Caudate nucleus (tissue), 63 donors: ENCODE measurements at places on chromosomes 12 and 14.
A peak's percentile ranks its signal among the peaks of the same experiment; 100 is the strongest.

- no peak for DNase-seq
These were observed 9.4 kb downstream of the CARMIL3 start for GRCh38 chr14:24060984-24061913.

- DNase-seq = no peak
These were observed 699 bp upstream of the HOXC11 start for GRCh38 chr12:53972152-53972702.

DNA sequence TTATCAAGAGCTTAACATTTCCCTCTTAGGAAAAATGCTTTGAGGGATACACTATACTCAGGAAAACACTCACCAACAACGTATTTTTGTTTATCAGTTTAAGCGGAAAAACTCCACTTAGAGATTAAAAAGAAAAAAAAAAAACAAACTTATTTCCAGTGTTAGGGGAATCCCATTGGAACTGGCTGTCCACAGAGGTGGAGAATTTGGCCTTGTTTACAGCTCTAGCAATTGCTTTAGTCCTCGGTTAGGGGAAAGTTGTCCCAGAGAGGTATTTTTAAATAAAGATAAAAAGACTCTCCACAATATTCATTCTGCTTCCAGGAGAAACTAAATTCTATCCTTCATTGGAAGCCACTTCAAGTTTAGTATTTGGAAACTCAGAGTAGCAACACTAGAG is 21.6 kb upstream of the BMP4 start:
- no peak for DNase-seq

- DNase-seq = no peak
These were observed 147.9 kb downstream of the PPM1H start for GRCh38 chr12:62787023-62787422.

GRCh38 chr12:18468246-18469075 is 207.1 kb downstream of the PIK3C2G start:
- DNase-seq = no peak

DNA sequence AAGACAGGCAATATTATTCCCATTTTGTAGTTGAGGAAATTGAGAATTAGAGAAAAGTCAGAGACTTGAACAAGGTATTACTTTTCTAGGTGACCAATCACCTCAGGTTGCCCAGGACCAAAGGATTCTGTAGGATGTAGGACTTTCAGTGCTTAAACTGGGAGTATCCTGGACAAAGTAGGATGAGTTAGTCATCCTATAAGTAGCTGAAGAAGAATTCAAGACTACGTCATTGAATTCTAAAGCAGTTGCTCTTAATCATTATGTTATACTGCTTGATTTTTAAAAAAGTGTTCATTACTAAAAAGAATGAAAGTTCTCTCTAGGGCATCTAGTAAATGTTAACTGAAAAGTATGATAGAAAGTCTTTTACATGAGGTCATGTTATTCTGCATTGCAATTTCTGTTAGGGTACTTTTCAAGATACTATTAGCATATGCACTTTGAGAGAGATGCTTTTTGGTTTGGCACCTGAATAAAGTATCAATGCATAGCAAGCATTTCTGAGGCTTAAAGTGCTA is 101.7 kb downstream of the RTN1 start:
- no peak for DNase-seq

DNA sequence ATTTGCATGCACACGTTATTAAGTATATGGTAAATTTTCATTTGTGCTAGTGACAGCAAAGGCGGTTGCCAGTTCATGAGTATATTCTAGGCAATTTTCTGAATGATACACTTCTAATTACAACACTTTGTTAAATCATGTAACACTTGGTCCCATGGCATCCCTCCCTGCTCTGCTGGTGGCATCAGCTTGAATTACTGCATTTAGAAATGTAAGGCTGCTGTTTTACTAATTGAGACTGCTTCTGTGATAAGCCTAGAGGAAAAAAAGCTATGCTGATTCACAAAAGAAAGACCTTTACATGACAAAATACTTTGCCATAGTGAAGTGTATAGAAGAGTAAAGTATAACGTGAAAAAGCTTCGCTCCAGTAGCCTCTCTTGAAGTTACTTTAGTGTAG is 636.1 kb downstream of the KCNH5 start:
- DNase-seq = no peak

- no peak for DNase-seq
These were observed 1.1 kb upstream of the SDSL start for GRCh38 chr12:113420996-113421595.

DNA sequence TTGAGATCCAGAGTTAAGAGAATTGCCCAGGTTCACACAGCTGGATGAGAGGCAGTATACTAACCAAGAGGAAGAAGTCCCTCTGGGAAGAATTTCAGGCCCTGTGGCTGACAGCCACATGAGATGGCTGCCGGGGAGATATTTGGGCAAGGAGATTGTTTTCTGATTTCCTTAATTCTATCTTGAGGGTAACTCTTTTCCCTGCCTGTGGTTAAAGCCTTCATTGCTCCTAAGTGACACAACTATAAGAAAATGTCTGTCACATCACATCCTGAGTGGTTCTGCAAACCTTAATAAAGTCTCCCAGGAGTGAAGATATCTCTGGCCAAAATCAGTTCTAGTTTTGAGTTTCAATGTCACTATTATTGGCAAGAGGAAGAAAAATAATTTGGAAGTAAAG is 9.6 kb downstream of the ARHGDIB start:
- no peak for DNase-seq

DNA sequence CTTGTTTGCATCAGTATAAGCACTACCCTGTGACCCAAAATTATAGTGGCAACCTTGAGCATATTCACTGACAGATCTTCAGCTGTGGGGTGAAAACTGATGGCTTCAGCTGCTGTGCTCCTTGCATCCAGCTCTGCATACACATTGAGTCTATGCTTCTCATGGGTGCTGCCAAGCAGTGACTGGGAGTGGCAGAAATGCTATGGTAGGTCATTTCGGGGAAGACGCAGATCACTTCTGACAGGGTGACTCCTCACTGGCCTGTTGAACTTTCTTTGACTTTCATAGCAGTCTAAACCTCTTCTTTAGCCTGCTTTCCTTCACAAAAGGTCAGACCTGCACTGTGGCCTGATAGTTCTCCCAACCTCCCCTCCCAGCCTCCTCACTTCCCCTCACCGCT is 5.6 kb upstream of the ALDH1L2 start:
- no peak for DNase-seq

DNA sequence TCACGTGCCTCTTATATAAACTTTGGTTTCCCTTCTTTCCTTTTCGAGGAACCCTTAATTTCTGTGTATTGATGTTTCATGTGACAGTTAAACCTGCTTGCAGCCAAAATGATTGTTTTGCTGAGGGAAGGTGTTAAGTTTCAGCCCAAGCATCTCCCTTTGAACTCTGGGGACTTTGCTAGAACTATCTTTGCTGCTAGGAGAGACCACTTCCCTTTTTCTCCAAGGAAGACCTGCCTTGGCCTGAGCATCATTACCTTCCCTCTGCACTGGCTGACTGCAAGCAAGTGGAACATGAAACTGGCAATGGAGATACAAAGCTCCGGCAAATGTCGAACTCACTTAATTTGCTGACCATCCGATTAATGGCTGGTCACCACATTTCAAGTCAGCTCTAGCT is 192.8 kb downstream of the GRIN2B start:
- no peak for DNase-seq

DNA sequence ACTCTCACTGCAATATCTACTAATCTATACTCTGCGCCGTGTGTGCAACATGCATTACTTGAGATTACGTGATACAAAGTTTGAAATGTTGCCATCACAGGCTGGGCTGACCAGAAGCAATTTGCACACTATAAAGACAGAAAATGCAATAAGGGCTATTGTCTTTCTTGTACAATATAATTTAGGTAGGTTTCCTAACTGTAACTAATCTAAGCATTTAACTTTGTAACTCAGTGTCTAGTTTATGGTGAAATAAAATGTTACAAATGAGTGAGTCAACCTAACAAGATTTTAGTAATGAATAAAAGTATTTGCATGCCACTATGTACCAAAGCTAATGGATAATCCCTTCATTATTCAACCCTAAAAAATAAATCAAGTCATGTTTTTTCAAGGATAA is 57.8 kb downstream of the LRP6 start:
- DNase-seq = no peak

DNA sequence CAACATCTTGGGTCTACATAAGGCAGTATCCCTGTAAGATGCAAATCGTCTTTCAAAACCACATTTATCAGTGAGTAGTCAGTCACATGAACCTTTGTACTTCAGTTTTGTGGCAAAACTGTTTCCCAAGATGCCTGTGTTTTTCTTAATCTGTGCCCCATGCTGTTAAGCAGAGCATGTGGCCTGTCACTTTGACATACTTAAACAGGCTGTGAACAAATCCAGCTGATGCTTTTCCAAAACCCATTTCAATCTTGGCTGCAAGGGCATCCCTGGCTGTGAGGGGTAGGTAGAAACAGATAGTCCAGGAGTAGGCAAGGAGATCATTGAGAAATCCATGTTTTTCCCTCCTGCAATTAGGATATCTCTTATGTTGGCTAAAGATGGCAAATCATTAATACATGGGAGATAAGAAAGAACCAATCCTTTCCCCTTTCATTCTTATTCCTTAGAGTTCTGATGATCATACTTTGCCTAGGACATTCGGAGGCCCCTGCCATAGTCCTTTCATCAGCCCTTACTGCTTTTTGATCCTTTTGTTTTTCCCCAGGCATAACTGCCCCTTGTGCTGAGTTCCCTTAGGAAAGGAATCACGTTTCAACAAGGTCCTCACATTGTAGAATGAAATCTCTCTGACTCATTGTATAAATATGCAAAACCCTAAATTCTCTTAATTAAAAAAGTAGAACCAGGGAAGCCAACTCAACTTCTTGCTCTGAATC is 121.1 kb upstream of the EEA1 start:
- DNase-seq = no peak

DNA sequence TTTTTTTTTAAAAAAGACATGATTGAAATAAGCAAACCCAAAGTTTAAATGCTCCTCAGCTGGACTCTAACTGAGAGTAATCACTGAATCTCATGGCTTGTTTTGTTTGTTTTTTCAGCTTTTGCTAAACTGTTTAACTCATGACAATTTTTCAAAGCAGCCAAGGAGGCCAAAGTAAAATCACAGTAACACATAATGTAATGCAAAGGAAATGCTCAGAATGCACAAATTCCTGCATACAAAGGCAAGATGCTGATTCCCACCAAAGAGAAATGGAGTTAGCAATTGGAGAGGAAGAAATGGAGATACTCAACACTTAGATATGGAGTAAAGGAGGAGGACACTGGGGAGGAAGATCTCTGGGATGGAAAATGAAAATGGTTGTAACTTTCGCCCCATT is 126.2 kb upstream of the SOX5 start:
- DNase-seq = no peak

DNA sequence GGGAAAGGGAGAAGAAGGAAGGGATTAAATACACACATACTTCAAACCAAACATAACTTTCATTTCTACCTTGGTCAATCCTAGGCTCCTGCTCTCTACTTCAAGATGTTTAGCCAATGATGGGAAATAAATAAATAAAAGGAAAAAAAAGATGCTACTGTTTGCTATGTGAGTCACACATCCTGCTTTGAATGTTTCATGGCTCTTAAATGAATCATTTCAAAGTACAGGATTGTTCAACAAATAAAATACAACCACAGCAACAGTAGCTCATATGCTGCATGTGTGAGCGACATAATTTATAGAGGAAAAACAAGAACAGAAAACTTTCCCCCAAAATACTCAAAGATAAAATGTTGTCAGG is 54.3 kb upstream of the NPFF start:
- DNase-seq = no peak

DNA sequence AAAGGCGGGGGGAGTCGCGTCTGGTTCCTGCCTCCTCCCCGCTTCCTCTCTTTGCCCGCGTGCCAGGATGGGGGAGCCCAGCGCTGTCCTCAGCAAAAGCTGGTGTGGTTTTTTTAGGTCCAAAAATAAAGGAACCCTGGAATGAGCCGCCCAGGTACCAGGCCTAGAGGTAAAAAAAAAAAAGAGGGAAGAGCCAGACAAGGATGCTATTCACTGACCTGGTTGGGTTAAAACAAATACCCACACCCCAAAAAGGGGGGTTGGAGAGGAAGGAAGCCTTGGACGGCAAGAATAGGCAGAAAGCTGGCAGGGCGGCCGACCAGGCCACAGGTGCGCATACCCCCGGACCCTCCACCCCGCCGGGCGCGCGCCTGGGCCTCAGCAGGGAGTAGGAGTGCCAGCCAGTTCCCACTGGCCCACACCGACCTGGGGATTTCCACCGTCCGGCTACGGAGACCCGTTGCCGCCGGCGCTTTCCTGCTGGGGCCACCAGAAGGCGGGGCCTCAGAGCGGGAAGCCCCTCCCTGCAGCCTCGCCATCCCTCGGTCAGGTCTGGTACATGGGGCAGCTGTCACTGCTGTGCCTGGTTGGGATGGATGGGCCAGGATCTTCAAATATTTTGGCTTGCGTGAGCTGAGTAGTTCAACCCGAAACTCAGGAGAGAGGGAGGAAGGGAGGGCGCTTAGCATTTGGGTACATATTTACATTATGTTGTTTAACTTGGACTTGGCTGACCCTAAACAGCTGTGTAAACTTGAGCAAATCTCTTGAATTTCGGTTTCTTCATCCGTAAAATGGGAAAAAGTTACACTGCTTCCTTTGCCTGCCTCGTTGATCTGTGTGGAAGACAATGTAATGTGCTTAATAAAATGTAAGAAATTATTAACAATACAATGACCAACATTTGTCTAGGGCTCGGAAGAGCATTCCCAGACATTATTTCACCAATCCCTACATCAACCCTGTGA is 5.4 kb upstream of the IRF2BPL start:
- no peak for DNase-seq

GRCh38 chr12:47819896-47820630 is at the start of gene HDAC7:
Gene HDAC7 (minus strand): TSS chr12:47819903. CDS start chr12:47819785, 118 bp downstream.
- DNase-seq = peak; percentile 80

- no peak for DNase-seq
These were observed 2.4 kb upstream of the RARG start for GRCh38 chr12:53234271-53234914.

DNA sequence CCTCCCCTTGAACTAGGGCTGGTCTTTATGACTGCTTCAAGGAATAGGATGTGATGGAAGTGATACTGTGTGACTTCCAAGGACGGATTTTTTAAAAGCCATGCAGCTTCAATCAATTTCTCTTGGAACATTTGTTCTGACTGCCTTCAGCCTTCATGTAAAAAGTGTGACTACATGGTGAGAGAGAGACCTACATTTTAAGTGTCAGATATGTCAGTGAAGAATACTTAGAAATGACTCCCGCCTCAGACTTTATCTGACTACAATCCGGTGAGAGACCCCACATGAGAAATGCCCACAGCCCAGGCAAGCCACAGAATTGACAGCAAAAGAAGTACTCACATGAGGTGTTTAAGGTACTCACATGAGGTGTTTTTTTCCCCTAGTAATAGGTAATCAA is 295.3 kb downstream of the KCNC2 start:
- DNase-seq = no peak

DNA sequence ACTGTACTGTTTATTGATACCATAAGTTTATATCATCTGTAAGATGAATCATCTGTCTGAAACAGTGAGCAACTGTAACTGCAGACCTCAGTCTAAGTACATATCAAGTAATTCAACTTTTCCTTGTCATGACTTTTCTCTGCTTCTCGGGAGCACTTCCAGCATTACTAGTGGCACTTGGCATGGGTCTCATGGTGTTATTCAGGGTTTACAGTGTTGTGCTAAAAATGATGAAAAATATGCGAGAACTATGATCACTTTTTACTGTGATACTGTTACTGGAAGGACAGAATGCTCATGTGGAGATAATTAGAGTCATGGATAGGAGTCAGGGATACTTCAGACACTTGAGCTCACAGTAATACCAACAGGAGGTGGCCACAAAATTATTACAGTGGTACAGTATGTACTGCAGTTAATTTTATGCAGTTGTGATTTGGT is 8.3 kb downstream of the KTN1 start:
- DNase-seq = no peak
